NCI-H524 (cell line): ENCODE measurements at places on chromosomes 2 and 18.

DNA sequence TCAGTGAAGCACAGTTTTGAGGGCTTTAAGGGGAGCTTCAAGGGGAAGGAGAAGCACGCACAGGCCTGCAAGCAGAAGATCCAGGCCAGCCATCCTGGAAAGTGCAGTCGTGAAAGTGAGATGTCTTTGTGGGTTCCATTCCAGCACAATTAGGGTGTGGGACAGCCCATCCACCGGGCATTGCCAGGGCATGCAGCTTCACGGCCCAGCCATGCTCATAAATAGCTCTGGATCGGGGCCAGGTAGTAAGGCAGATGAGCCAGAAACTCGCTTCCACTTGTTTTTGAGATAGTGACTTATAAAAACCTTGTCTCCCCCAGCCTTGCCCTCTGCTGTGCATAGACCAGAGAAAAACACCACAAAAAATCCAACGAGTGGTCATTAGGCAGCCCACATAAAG lies 21.0 kb downstream of the KDSR start:
- DNase-seq, result no peak

- peak; percentile 63 for DNase-seq
Observed at GRCh38 chr2:54456612-54457322, 640 bp downstream of the SPTBN1 start.

DNA sequence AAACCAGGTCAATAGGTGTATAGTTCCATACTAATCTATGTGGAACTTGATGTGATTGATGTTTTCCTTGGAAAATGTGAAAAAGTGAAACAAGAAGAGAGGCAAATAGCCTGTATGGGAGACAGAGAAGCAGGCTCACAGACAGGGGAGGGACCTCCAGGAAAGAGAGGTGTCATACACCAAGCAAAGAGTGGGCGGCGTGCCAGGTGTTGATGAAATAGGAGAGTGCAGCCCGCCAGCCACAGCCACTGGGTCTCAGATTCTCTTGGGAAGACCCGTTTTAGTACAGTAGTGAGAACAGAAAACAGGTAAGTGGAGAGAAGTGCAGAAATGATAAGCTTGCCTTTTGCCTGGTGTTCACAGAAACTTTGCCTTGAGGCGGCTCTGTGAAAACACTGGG lies 301.9 kb downstream of the ZNF407 start:
- DNase-seq, result peak; percentile 1

DNA sequence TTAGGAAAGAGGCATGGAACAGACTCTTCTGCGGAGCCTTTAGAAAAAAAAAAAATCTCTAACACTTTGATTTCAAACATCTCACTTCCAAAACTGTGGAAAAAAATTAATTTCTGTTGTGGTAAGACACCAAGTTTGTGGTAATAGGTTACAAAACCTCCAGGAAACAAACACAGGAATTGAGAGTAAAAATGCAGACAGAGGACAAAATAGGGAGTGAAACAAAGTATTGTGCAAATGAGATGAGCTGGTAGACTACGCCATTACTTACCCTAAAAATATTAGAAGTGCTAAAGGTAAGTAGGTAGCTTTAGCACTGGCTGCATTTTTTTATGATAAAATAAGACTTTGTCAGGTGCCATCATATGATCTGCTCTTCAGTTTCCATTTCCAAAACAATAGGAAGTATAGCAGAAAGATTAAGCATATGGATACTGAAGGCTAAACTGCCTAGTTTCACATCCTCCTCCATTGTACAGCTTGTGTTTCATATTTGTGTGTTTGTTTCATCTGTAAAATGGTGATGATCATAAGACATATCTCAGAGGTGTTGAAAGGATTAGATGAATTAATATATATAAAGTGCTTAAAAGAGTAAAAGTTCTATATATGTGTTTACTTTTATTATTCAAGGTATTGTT lies 309.2 kb downstream of the NR4A2 start:
- no peak for DNase-seq

DNA sequence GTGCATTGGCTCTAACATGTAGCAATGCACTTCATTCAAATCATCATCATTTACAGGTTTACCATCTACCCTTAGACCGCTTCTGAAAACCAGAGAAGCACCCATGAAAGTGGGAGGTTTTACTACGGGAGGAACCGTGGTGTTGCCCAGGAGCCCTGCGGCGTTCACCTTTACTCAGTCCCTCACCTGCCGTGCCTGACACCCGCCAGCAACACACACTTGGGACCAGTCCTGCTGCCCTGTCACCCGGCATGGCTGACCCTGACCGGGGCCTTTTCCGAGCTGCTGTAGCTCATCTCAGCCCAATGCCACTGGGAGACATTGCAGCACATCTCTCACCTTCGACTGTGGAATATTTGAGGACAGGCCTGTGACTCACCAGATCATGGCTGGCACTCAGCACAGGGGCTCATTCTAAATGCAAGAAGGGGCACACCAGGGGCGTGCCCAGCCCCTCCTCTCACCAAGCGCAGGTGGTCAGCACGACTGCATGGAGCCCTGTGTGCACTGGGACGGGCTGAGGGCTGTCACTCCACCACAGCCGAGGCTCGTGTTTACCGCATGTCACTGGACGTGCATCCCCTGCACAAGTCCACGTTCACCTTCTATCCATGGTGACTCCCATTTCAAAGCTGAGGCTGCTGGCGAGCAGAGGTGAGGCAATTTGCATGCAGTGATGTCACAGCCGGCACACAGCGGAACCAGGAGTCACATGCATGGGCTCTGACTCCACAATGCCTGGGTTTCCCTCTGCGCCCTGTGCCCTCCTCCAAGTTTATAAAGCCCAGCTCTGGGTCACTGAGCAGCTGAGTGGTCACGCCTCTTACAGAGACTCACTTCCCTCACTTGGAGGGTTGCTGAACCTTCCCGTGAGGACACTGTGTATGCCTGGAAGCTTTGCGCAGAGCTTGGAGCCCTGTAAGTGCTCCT lies 76.7 kb upstream of the SNTG2 start:
- no peak for DNase-seq

DNA sequence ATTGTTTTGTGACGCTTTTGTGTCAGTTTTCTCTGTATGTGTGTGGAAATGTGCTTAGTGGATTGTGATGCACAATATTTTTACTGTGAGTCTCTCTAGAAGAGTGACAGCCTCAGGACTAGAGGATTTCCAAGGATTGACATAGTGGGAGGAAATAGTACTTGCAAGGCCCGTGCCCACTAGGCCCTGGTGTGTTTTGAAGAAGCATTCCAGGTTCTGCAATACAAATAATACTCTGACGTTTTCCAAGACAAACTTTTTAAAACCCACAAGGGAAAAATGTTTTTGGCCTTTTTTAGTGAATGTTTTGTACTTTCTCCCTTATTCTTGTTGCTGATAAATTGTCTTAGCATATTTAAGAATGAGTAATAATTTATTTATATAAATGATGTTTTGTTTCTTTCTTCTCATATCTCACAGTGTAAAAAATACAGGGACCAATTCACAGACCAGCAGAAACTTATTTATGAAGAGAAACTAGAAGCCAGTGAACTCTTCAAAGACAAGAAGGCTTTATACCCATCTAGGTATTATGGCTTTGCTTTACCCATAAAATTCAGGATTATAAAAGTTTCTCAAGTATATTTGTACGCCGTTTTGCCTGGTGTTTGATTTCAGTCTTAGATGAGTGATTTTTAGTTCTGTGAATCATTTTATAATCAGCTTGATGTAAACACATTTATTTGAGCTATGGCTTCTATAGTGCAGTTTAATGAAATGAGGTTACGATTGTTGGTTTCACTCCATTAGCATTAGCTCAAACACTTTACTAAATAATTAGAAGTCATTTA lies 165.6 kb downstream of the MYO1B start:
- DNase-seq, result no peak

GRCh38 chr2:101114815-101115214 lies 36.4 kb downstream of the TBC1D8 start:
- no peak for DNase-seq

DNA sequence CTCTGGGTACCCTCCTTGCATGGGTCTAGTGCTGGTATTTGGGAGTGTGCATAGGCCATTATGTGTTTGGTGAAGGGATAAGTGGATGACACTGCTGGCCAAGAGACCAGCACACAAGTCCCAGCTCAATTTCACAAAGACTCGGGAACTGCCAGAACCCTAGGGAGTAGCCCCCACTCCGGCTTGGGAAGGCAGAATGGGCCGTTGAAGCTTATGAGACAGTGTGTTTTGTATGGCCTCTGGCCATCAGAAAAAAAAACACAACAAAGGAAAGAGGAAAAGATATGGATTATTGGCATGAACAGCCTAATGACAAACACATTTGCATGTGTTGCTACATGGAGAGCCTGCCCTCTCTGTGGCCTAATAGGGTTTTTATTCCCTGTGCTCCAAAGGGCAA lies 144.2 kb downstream of the TTC32 start:
- no peak for DNase-seq

DNA sequence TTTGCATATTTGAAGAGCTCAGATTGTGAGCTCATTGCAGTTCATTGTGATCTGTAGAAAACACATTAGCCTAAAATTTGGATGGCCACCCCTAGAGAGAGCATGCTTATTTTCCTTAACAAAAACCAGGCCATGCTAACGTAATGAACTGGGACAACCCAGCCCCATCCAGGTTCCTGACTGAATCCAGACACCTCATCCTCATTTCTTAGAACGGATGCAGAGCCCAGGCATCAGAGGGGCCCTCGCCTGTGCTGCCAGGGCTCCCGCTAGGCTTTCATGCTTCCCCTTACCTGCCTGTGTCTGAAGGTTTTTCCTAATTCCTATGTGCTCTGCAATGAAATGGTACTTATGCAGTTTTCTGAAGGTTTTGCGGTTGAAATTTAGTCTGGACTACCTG lies 171.1 kb downstream of the CCDC102B start:
- DNase-seq, result no peak

DNA sequence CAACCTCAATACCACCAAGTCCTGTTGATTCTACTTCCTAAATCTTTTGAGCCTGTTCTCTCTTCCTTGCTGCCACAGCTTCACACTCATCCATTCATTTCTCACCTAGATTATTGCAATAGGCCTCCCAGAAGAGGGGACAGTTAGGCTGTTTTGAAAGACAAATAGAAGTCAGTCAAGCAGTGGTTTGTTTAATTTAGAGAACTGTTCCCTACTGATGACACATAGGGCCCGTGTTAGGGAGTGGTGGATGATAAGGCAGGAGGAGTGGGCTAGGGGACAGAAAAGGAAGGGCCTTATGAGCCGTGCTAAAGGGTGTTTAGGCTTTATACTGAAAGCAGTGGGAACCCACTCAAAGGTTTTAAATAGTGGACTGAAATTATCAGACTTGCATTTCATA lies 59.6 kb upstream of the ZFP36L2 start:
- no peak for DNase-seq

DNA sequence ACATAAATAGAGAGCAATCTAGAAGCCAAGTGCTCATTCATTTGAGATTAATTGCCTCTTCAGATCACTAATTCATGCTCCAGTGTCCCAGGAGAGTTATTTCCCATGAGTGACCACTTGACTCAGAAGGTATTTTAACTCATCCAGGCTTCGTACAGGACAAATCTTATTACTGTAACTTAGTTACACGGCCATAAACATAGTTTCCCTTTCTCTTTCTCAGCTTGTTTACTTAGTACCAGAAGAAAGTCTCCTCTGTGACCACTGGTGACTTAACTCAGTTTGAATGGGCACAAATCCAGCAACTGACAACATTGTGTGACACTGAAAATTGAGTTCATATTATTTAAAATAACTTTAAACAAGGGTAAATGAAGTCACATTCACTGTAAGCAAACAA lies 25.3 kb downstream of the MMADHC start:
- peak; percentile 58 for DNase-seq

- DNase-seq, result no peak
Observed at GRCh38 chr2:170411660-170412059, 233.7 kb downstream of the MYO3B start.

DNA sequence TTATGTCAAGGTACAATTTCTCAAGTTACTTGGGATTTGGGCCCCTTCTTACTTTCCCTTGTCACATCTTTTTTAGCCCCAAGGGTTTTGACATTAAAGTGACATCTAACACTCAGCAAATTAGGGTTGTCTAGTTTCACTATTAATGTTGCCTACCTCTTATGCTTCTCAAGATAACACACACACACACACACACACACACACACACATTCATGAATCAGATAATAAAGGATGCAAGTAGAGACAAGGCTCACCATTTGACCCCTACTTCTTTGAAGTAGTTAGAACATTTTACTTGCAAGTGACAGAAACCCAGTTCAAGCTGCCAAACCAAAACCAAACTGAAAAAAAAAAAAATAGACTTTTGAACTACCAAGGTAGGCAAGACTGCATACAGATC lies 138.8 kb downstream of the TRIB2 start:
- DNase-seq, result no peak

DNA sequence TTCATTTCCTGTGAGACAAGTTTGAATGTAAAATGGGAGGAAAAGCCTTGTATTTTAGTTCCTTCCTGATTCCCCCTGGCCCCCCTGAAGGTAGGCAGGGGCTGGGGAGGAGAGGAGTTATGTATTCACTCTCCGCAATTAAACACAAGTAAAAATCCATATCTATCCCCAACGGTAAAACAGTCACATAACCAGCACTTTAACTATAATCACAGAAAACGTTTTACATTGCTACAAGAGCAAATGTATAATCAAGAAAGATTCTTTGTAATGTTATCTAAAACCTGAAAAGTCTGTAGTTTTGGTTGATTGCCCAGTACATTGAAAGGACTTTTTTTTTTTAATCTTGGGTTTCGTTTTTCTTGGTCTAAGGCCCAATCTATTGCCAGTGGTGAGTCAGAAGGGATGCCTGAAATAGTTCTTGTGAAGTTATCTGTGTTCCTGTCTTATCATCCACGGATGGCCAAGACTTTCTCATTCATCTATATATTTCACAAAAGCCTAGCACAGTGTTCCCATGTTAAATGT lies 34.5 kb upstream of the CCNYL1 start:
- no peak for DNase-seq

- no peak for DNase-seq
Observed at GRCh38 chr2:25374827-25375226, 33.1 kb upstream of the DNMT3A start.

DNA sequence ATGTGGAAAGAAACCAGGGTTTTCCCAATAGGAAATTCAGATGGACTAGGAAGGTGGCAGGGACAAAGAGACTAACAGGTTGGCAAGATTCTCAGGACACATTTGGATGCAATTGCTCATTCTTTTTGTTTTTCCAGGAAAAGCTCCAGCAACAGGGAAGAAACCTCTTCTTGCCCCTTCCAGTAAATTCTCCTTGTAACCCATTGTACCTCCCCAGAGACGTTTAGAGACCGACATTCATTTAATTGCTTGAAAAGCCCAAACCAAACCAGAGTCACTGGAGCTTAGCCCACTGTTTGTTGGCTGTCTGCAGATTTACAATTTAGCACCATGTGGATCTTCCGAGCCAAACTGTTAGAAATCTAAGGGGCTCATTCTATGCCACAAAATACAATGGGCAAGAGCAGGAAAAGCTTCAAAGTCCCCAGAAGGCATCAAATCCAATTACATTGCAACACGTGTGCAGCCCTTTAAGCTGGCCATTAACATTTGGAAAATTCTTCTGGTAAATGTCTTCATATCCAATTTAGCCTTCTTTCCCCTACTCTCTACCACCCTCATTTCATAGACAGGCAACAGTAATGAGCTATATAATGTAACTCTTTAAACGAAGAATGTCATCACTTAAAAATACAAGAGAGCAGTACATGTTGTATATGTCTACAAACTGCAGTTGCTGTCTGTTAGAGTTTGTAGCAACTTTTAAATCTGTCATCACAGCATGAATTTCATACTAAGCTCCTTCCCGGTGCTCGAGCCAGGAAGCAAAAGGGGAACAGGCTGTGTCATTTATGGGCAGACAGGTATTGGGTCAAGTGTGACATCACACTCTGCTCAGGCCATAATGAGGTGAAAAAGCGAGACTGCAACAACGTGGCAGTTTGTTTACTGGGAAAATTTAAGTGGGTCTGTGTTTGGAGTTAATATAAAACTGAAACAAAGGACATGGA lies 235.6 kb upstream of the HNRNPA3 start:
- no peak for DNase-seq
